ENCODE measurements at places on chromosomes 1 and 21. TPM values are rescaled to one million over a fixed set of nuclear protein-coding genes. Genes with fewer than 3 reads are reported as not detected.

Gene MASP2
- total RNA-seq: not detected

Gene KCNJ15
- 2.1 TPM for total RNA-seq

Gene ALG14
- total RNA-seq: 13.0 TPM

- H3K27me3 ChIP-seq: no peaks in the 10 kb centered on the region
- H3K4me3 ChIP-seq: 0 out of 2 replicates have a peak overlapping the region, but pooled peaks have one; percentile 17
- H3K36me3 ChIP-seq: no peaks in the 10 kb centered on the region
Measured at GRCh38 chr1:89608984-89609725, 23.8 kb upstream of the LRRC8C start.

GRCh38 chr1:113980110-113980509 lies 836 bp downstream of the OLFML3 start:
- H3K27me3 ChIP-seq: no peaks in the 10 kb centered on the region
- peak overlapping the region; percentile 74 for H3K4me3 ChIP-seq
- no peaks in the 10 kb centered on the region for H3K36me3 ChIP-seq
- peaks cover 83% of the 10 kb centered on the region for H3K4me1 ChIP-seq
- DNase-seq: peak; percentile 62

- H3K4me1 ChIP-seq: no peaks in the 10 kb centered on the region
- H3K27ac ChIP-seq: no peak overlapping the region
- no peaks in the 10 kb centered on the region for H3K27me3 ChIP-seq
- no peak for DNase-seq
- no peaks in the 10 kb centered on the region for H3K36me3 ChIP-seq
- H3K4me3 ChIP-seq: no peak overlapping the region
Measured at GRCh38 chr1:237507005-237507404, 383.7 kb downstream of the ZP4 start.

- H3K27me3 ChIP-seq: no peaks in the 10 kb centered on the region
- H3K4me1 ChIP-seq: no peaks in the 10 kb centered on the region
- H3K4me3 ChIP-seq: no peak overlapping the region
- H3K27ac ChIP-seq: no peak overlapping the region
Measured at GRCh38 chr1:232834066-232834465, 28.9 kb downstream of the MAP10 start.

- H3K4me3 ChIP-seq: peak overlapping the region; percentile 57
- H3K27ac ChIP-seq: no peak overlapping the region
- H3K36me3 ChIP-seq: no peaks in the 10 kb centered on the region
- H3K27me3 ChIP-seq: peaks cover 9% of the 10 kb centered on the region
Measured at GRCh38 chr1:199931666-199932377, 95.7 kb upstream of the NR5A2 start.

DNA sequence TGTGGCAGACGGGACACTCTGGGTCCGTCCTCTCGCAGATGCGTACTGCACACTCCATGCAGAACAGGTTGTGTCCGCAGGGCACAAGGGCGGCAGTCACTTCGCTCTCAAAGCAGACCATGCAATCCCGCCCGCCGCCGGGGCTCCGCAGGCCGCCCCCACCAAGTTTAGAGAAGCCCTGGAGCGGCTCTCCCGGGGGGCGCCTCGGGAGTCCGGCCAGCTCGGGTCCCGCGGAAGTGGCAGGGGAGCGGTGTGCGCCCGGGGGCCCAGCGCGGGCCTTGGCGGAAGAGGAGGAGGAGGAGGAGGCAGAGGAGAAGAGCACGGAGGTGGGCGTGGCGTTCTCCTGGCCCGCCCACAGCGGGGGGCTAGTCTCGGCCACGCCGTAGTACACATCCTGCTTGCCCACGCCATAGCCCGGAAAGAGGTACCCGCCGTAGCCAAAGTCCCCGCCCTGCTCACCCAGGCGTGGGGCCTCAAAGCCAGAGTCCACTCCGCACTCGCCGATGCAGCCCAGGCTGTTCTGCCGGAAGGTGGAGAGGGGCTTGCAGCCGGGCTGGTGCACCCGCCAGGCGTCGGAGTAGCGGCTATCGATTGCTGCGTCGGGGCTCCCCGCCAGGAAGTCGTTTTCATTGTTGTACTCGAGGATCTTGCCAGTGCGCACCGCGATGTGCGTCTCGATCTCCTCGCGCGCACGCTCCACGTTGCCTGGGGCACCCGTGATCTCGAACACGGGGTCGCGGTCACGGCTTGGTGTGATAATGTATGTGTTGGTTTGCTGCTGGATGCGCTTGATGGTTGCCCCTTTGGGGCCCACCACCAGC lies 5.4 kb downstream of the MEX3A start:
- no peaks in the 10 kb centered on the region for H3K27me3 ChIP-seq
- no peak overlapping the region for H3K4me3 ChIP-seq
- H3K27ac ChIP-seq: no peak overlapping the region

GRCh38 chr1:24364605-24364974 lies 45.4 kb downstream of the GRHL3 start:
- H3K36me3 ChIP-seq: no peaks in the 10 kb centered on the region
- H3K27ac ChIP-seq: peak overlapping the region; percentile 76
- no peak overlapping the region for H3K4me3 ChIP-seq
- peak; percentile 42 for DNase-seq
- peaks cover 34% of the 10 kb centered on the region for H3K4me1 ChIP-seq

DNA sequence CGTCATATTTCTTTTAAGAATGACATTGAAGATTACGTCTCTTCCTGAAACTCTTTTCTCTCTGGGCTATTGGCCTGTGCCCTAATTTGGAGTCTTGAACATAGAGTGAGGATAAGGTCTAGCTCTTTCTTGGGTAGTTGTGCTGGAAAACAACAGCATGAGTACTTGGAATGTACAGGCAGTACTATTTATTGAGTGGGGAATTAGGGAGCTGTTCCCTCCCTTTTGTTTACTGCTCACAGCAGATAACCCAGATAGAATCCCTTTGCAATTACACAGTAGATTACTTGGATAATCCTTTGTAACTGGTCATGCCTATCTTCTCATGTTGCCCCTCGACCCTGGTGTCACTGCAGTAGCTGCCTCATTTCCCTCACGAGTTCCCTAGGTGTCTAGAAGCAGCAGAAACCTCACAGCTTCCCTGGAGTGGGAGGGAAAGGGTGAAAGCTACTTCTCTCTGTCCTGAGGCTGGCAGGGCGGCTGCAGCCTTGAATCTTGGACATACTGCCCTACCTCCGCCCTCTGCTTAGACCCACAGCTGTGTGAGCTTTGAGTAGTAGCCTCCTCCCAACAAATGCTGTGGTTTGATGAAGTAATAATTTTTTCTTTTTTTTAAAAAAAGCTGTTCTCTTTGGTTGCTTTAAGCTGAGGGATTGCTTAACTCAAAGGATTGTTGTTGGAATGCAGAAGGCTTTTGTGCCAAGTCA lies 70.6 kb downstream of the FGGY start:
- H3K36me3 ChIP-seq: no peaks in the 10 kb centered on the region
- peaks cover 27% of the 10 kb centered on the region for H3K4me1 ChIP-seq
- peak overlapping the region; percentile 92 for H3K27ac ChIP-seq

All from GM23248 (cell line).